ENCODE measurements at places on chromosomes 1 and 21.

GRCh38 chr1:224919508-224919907 is 10.0 kb upstream of the DNAH14 start:
- DNase-seq = no peak

GRCh38 chr1:6338695-6339094 is 54.9 kb downstream of the ACOT7 start:
- no peak for DNase-seq

GRCh38 chr1:70809069-70809468 is 238.5 kb downstream of the PTGER3 start:
- no peak for DNase-seq

- no peak for DNase-seq
Measured at GRCh38 chr1:203673550-203674411, 47.1 kb downstream of the ATP2B4 start.

- no peak for DNase-seq
Measured at GRCh38 chr1:119626841-119627240, 21.2 kb downstream of the ZNF697 start.

GRCh38 chr1:37865348-37866120 is 6.1 kb upstream of the MTF1 start:
- no peak for DNase-seq

DNA sequence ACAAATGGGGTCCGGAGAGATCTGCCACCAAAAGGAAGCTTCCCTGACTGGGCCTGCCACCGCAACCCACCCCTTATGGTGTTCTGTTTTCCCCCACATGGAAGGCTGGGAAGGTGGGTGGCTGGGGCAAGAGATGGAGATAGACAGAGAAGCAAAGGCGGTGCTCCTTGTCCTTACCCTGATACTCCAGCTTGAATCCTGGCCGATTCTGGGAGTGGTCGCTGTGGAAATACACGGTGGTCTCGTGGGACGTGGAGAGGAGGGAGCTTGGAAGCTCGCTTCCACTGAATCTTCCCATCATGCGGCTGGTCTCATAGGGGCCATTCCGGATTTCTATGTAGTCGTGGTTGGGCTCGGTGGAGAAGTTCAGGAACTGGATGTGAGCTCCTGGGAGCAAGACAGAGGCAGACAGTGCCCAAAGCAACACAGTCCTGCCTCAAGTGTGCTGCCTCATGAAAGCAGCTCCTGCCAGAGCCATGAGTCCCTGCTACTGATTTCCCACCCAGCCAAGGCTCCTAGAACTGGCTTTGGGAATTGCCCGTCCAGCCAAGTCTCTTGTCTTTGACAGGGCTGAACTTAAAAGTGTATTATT is 138.5 kb downstream of the ZSCAN20 start:
- no peak for DNase-seq

GRCh38 chr1:44543064-44543744 is 131.1 kb downstream of the TMEM53 start:
- DNase-seq = peak; percentile 25

GRCh38 chr1:150012611-150013010 is 2.1 kb upstream of the OTUD7B start:
- DNase-seq = no peak

- no peak for DNase-seq
Measured at GRCh38 chr1:64550510-64550909, 80.6 kb downstream of the CACHD1 start.

- no peak for DNase-seq
Measured at GRCh38 chr1:205434738-205435137, 12.9 kb upstream of the LEMD1 start.
